NCI-H524 treated with DMSO at 0.1 percent for 48 hours (cell line): ENCODE measurements at places on chromosomes 5 and 9.

- DNase-seq, result no peak
These were observed 481.5 kb downstream of the NFIB start for GRCh38 chr9:13832446-13832845.

- DNase-seq, result no peak
These were observed 736.2 kb upstream of the CHD1 start for GRCh38 chr5:99664972-99665371.

- DNase-seq, result no peak
These were observed 28.4 kb upstream of the LTC4S start for GRCh38 chr5:179765400-179765799.

DNA sequence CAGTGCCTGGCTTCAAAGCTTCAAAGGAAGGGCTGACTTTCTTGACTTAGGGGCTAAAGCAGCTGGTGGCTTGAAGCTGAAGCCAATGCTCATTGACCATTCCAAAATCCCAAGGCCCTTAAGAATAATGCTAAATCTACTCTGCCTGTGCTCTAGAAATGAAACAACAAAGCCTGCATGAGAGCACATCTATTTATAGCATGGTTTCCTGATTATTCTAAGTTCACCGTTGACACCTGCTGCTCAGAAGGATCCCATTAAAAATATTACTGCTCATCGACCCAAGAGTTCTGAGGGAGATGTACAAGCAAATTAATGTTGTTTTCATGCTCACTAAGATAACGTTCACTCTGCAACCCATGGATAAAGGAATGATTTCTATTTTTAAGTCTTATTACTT, 6.7 kb downstream of the TMEM174 start:
- no peak for DNase-seq

GRCh38 chr5:174832811-174833210, 108.4 kb downstream of the MSX2 start:
- DNase-seq, result no peak

DNA sequence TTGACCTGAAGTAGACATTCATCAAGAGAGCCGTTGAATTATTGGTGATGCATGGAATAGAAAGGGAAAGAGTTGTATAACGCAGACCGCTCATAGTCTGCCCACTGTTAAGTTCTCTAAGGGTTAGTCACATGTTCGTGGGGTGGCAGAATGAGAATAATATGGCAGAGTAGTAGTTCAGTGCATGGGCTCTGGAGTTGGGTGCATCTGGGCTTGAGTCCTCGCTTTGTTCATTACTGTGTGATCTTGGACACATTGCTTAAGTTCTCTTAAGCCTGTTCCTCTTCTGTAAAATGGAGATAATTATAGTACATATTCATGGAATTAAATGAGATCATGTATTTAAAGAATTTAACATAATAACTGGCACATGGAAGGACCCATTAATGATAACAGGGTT, 23.6 kb downstream of the TNPO1 start:
- DNase-seq, result no peak

DNA sequence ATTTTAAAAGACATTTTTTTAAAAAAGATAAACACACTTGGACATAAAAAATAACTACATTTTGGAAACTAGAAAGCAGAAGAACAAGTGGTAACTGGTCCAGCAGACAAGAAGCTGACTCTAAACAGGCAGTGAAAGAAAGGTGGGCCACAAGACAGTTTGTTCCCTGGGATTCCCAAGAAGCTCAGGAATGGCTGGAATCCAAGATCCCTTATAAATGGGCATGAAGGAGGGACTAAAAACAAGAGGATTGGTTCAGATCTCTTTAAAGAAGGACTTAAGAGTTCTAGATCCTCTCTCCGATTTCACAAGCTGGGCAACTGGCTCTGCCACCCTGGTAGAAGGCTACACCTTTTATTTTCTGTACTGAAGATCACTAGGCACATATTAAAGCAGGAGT, 102.8 kb downstream of the ARL15 start:
- DNase-seq, result no peak

- no peak for DNase-seq
These were observed 39.4 kb downstream of the TNFAIP8 start for GRCh38 chr5:119395080-119395836.

GRCh38 chr5:61098251-61098995, 63.8 kb downstream of the SMIM15 start:
- no peak for DNase-seq

DNA sequence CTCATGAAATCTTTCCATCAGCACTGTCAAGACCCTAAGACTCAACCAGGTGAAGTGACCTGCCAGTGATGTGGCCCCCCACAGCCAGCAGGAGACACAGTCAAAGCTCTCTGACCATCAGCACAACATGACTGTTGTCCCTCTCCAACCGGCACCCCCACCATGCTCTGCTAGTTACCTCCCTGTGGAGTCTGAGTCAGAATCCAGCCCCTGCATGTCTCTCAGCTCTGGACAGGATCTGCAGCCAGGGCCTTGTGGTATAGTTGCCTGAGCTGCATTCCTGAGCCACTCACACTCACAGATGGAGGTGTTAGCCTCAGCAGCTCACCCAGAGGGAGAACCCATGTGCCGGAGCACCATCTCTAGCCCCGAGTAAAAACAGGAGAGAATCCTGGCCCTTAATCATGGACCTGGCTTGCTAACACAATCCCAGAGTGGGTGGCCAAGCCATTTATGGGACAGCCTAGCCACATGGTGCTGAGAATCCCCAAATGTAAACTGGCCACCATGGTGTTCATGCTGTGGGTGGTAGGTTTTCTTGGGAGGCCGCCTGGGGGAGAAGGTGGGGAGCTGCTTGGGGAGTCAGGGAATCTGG, 237.8 kb downstream of the PAPPA start:
- DNase-seq, result no peak

DNA sequence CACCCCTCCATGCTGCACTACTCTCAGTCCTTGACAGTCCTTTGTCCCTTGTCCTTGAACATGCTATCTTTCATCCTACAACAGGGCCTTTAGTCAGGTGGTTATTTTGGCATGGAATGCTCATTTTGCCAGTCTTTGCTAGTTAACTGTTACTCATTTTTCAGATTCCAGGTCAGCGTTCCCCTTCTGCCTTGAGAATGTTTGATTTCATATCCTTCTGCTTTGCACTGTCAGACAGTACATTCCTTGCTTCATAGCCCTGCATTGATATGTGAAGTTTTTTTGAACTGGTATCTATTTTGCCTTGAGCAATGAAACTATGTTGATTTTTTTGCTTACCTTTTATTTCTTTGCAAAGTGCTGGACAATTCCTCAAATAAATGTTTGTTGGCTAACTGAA, 638.2 kb upstream of the SEMA6A start:
- no peak for DNase-seq

- no peak for DNase-seq
These were observed 31.3 kb downstream of the ISL1 start for GRCh38 chr5:51414516-51414915.

DNA sequence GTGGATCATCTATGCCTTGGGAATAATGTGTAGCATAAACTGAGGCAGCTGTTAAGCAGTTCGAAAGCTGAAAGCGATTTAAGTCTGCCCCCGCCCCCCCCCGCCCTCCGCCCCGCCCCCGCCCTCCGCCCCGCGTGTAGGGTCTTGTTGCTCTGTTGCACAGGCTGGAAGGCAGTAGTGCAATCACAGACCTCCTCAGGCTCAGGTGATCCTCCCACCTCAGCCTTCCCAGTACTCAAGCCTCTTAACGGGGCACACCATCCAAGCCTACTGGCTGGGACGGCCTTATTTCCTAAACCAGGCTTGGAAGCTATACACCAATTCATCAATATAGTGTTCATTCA, 945 bp downstream of the ANKDD1B start:
- no peak for DNase-seq

GRCh38 chr5:141821430-141821925, 56.7 kb downstream of the PCDH1 start:
- DNase-seq, result peak; percentile 13

- DNase-seq, result no peak
These were observed 69.0 kb downstream of the SLC28A3 start for GRCh38 chr9:84271531-84271900.

- peak; percentile 30 for DNase-seq
These were observed 112.5 kb downstream of the HAPLN1 start for GRCh38 chr5:83608122-83608521.

GRCh38 chr5:172782169-172783039, 11.4 kb upstream of the DUSP1 start:
- peak; percentile 95 for DNase-seq

DNA sequence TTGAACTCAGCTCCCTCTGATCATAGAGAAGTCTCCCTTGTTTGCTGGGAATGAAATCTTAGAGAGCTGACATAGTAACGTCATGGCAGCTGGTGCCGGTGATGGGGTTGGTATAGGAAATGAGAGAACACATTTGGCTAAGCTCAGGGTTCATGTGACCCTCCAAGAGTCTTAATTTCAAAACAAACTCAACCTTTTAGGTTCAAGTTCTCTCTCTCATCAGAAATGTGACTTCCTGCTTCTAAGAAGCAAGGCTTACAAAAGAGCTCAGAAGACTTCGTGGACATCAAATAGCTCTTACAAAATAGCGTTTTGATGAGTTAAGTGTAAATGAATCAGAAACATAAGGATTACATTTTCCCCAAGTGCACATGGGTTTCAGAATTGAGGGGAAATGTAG, 97.3 kb downstream of the PAPPA start:
- DNase-seq, result no peak

GRCh38 chr5:170362102-170362501, 27.1 kb downstream of the KCNMB1 start:
- DNase-seq, result no peak

- DNase-seq, result no peak
These were observed 8.6 kb downstream of the AGPAT2 start for GRCh38 chr9:136678624-136679023.

GRCh38 chr5:80070338-80071056, 35.3 kb downstream of the THBS4 start:
- no peak for DNase-seq

GRCh38 chr5:142063878-142064331, 44.7 kb upstream of the NDFIP1 start:
- DNase-seq, result peak; percentile 18

- DNase-seq, result no peak
These were observed 139.1 kb upstream of the CLINT1 start for GRCh38 chr5:157997991-157998504.

DNA sequence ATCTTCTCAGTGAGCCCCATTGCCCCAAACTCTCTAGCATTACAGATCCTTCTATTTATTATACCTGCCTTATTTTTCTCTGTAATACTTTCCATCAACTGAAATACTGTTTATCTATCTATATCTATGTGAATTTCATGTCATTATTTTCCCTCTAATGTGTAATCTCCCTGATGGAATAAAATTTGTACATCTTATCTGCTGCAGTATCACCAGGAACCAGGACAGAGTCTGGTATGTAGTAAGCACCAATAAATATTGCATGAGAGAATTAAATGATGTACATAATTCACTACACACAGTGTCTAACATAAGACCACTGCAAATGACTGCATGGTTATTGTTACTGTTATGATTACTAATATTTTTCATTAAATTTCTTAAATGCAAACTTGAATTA, 759.1 kb downstream of the PRELID2 start:
- DNase-seq, result no peak

DNA sequence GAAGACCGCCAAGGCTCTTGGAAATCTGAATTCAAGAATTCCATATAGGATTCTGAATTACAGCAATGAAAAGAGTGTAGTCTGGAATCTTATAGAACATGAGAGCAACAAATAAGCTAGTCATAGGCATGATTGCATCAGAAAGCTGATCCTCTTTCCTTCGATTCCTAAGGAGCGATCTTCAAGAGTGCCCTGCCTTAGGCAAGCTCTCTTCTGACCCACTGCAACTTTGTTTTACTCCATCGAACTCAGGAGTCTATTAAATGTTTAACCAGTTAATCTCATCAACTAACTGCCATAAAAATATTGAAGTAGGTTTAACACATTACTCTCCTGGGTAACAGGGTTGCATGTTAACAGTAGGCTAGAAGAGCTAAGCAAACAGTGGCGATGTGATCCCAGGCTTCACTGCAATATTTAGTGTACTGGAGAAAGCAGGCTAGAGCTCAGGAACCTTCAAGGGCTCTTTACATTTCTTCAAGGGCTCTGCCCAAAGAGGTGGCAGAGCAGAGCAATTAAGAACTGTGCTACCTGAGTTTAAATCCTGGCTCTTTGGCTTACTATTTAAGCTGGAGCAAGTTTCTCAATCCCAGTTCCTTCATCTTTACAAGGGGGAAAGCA, 146.3 kb downstream of the RORB start:
- DNase-seq, result no peak

- DNase-seq, result no peak
These were observed 605.8 kb upstream of the PTGER4 start for GRCh38 chr5:40073927-40074326.

DNA sequence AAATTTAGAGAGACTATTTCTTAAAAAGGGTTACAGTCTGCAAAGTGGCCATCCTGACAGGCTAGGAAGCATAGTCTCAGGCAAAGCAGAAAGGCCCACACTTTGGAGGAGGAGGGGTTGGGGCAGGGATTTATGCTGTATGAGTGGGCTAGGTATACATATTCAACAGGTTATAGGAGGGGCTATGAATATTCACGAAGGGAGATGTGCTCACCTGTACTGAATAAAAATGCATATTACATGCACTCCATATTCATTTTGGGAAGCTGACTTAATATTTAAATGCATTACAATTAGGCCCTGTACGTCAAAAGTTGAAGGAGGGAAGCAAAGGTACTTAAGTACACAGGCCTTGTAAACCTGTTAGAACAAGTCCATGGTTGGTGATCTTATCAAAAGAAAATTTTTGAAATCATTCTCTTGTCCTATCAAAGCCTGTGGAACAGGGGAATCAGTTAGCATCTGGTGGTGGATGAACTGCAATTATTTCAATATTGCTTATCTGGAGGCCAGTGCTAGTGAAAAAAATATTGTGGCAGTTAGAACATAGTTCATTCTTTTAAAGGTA, 1.6 kb downstream of the CENPP start:
- DNase-seq, result no peak
